ENCODE measurements at places on chromosomes 6 and 20.

- no peak for DNase-seq
Measured at GRCh38 chr6:161436106-161436876, 162.4 kb upstream of the AGPAT4 start.

DNA sequence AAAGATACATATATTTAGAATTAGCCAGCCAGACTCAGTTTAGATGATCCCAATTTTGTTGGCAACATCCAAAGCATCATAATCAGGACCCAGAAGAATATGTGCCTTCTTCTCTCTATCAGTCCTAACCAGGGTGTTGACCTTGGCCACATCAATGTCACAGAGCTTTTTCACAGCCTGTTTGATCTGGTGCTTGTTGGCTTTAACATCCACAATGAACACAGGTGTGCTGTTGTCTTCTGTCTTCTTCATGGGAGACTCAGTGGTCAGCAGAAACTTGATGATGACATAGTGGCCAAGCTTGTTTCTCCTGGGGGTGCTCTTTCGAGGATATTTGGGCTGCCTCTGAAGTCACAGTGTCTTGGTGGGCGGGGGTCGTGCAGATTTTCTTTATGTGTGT lies 84.9 kb downstream of the MKKS start:
- DNase-seq = no peak

GRCh38 chr6:100186552-100186951 lies 192.5 kb upstream of the MCHR2 start:
- DNase-seq = no peak

DNA sequence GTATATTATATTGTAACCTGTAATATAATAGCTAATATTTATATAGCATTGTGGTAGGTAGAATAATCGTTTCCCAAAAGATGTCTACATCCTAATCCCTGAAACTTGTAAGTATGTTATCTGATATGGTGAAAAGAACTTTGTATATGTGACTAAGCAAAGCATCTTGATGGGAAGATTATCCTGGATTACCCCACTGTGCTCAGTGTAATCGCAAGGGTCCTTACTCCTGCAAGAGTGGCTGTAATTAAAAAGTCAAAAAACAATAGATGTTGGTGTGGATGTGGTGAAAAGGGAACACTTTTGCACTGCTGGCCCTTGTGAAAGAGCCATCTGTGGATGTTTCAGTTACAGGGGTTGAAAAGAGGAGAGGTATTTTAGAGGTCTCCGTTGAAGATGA lies 95.2 kb downstream of the EDN1 start:
- DNase-seq = no peak

GRCh38 chr20:50582092-50582491 lies 71.9 kb downstream of the PTPN1 start:
- no peak for DNase-seq

DNA sequence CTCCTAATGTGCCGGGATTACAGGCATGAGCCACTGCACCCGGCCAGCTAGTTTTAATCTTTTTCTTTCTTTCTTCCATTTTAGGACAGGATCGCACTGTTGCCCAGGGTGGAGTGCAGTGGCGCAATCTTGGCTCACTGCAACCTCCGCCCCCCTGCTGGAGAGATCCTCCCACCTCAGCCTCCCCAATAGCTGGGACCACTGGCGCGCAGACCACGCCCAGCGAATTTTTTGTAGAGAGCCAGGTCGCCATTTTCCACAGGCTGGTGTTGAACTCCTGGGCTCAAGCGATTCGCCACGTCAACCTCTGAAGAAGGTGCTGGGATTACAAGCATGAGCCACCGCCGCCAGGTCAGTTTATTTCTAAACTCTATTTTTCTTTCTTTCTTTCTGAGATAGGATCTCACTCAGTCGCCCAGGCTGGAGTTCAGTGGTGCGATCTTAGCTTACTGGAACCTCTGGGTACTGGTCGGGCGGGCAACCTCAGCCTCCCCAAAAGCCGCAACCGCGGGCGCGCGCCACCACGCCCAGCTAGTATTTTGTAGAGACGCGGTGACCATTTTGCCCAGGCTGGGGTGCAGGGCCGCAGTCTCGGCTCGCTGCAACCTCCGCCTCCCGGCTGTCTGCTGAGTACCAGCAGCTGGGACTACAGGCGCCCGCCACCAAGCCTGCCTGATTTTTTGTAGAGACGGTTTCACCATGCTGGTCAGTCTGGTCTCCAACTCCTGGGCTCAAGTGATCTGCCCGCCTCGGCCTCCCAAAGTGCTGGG lies 20.0 kb upstream of the LIN28B start:
- no peak for DNase-seq

DNA sequence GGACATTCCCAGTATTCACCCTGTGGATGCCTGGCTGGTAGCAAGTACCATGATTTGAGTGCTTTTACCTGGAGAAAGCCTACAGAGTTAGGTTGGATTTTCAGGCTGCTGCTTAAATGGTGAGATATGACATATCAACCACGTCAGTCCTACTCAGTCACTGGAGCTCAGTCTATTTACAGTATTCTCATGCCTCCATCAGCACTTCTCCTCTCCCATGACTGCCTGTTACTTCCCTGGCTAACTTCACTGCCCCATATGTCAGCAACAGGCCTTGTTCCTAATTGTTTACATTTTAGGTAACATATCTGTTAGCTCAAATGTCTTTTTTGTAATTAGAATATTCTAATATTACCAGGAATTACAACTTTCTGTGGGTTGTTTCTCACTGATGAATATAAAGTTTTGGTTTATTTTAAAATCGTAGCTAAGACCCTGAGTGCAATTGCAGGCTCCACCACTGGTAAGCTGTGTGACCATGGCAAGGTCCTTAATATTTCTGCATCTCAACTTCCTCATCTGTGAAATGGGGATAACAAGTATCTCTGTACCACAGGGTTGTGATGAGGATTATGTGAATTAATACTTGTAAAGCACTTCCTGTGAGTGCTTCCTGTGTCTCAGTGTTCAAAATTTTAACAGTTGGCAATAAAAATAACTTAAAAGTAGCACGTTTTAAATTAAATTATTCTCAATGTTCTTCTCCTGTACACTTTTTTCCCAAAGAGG lies 54.3 kb downstream of the RNF144B start:
- DNase-seq = no peak

DNA sequence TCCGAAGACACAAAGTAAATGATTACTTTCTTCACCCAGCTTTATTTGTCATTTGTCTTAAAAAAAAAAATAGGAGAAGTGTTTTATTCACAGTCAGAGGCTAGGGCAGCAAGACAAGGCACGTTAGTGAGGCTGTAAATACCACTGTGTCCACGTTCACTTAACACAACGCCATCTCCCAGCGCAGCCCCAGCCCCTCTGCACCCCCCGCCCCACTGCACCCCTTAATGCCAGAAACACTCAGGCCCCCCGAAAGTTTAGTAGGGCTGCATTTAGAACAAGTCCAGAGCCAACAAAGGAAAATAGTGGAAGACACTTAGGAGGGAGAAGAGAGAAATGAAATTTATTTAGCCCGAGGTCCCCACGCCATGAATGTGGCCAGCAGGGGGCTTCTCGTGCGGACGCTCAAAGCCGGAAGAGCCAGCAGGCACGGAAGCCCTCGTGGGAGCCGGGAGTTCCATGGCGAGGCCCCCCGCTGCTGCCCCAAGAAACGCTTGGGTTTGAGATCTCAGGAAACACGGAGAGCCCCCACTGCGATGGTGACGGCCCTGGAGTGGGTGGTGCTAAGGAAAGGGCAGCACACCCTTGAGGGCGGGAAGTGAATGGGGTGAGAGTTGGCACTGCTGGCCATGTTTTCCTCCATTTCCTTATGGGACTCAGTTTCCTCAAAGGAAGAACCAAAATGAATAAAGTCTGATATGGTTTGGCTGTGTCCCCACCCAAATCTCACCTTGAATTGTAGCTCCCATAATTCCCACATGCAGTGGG lies 50.2 kb downstream of the IYD start:
- peak; percentile 25 for DNase-seq

- no peak for DNase-seq
Measured at GRCh38 chr6:131900231-131900630, 50.9 kb downstream of the CCN2 start.

DNA sequence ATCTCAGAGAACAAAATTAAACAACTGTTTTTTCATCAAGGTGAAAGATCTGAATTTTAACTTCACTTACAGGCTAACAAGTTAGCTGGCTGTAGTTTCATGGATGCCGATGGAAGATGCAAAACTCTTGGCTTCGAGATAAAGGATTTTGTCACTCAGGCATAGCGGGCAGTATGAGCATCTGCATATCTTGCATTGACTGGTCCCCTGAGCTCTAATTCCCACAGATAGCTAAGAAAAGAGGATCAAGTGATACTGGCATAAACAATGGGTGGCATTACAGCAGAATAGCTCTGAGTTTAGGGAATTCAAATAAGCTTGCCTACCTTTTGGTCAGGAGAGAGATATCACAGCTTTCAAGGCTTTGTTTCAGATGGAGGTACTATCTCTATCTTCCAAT lies 1.8 kb upstream of the CLVS2 start:
- DNase-seq = no peak

- no peak for DNase-seq
Measured at GRCh38 chr6:108423982-108424705, 129.3 kb downstream of the AFG1L start.

Measured in HCEC 1CT (cell line).